Mesendoderm (in vitro differentiated cells): ENCODE measurements at places on chromosomes 6 and 20.

- no peak for DNase-seq
Observed at GRCh38 chr6:107246972-107247615, 131.8 kb upstream of the BEND3 start.

- no peak for DNase-seq
Observed at GRCh38 chr6:111916747-111917146, 43.5 kb upstream of the FYN start.

- no peak for DNase-seq
Observed at GRCh38 chr20:45503403-45503802, 12.0 kb downstream of the SPINT3 start.

GRCh38 chr6:104212977-104213668, 646.6 kb downstream of the HACE1 start:
- DNase-seq = no peak

DNA sequence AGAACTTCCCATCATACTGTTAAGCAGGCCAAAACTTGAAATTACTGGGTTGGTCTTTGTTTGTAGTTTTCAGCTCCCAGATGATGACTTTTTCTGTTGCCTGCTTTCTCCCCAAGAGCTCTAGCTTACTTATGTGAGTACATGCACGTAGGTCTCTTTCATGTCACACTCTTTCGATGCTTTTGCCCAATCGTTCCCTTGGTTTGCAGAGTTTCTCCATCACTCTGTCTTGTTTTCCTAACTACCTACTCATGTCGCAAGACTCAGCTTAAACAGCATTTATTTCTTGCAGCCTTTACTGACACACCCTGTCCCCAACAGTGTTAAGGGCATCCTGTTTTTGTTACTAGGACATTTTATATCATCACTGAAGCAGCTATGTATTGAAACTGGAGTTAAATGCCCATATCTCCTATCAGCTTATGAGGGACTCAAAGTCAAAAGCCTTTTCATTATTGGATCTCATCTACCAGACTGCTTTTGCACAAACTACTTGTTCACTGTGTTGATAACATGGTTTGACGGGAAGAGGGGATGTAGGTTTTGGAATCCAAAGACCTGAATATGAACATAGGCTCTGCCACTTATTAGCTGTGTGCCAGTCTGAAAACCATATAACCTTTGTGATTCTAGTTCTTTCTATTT, 2.9 kb downstream of the ARG1 start:
- no peak for DNase-seq

GRCh38 chr20:7984192-7984591, 35.4 kb downstream of the TMX4 start:
- DNase-seq = peak; percentile 60

- DNase-seq = no peak
Observed at GRCh38 chr20:19649041-19649440, 109.0 kb upstream of the RIN2 start.

GRCh38 chr6:68139130-68139529, 496.0 kb upstream of the ADGRB3 start:
- DNase-seq = peak; percentile 97

DNA sequence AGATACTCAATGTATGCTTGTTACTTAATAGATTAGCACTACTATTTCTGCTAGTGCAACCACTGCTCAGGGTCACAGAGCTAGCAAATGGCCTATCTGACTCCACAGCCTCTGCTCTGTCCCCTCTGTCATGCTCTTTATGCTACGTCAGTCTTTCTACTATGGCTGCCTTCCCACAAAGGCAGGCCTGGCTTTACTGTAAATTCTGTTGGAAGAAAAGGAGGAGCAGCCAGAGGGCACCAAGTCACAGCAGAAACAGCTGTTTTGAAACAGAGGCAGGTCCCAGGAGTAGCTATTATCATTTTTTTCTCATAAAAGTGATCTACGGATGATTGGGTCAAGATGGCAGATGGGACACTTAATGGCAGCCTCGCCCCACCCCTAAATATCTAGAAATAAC, 10.0 kb upstream of the ELMO2 start:
- no peak for DNase-seq

DNA sequence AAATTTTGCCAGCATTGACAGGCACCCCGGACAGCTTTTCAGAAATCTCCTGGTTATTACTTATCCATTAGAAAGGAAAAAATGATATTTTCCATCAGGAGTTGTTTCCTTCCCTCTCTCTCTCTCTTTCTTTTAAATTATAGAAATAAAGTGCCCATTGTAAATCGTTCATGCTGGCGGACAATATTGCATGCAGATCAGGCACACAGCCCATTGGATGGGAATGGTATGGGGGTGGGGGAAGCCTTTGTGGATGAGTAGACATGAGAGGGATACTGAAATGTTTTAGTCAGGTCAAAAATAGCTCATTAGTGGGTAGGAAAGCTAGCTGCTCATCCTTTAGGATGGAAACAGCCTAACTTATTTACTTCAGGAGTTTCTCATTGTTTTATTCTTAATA, 764.9 kb upstream of the MMS22L start:
- DNase-seq = no peak

DNA sequence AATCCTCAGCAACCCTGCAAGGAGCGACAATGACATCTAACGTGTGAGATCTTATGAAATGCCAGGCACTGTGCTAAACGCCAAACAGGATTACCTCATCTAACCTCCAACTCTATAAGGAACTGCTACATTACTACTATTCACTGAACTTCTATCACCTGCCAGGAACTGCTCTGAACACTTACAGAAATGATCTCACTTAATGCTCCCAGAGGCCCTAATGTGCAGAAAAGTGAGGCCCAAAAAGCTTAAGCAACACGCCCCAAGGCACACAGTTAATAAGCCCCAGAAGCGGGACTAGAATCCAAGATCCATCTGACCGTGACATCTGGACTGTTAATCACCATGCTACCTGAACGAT, 28.5 kb downstream of the TRAM2 start:
- DNase-seq = no peak

GRCh38 chr6:31403283-31404060, at the start of gene MICA:
TSS of gene MICA (plus strand) at chr6:31403595. CDS start at chr6:31403633, 38 bp downstream.
- peak; percentile 96 for DNase-seq

DNA sequence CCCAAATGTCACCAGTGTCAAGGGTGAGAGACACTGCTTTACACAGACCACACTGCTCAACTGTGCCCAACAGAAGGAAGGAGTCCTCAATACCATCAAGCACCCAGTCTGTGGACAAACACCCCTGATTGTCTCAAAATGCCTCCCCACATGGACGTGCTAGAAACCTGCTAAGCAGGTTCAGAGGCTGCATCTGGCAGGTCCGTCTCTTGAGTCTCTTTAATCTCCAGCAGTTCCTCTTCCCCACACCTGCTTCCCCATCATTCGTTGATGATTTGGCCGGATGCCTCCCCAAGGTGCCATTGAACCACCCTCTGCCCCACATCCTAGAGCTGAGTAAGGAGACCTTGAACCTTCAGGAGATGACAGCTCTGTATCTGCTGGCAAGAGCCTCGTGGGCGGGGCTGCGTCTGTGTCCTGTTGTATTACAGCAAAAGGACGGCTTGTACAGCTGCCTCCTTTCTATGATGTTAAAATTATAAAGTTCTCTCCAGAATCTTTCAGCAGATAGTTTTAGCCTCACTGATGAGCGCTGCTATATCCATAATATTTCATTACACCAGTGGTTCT, 179.2 kb downstream of the PREX1 start:
- no peak for DNase-seq

- no peak for DNase-seq
Observed at GRCh38 chr20:32463642-32464400, 105.7 kb downstream of the ASXL1 start.

DNA sequence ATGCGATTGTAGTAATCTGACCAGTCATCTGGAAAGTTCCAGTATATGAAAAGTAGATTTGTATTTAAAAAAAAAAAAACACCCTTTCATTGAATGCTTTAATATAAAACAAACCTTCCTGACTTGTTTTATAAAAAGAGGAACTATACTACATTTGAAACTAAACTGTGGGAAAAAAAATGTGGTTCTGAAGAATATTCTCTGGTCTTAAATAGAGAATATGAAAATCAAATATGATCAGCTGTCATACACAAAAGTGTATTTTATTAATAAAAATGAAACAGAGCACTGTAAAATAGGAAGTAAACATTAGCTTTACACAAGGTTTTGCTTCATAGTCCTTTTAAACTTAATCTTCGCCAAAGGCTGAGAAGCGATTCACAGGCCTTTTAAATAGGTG, 25.3 kb upstream of the CD83 start:
- no peak for DNase-seq

- peak; percentile 78 for DNase-seq
Observed at GRCh38 chr20:38628580-38629470, 27.2 kb downstream of the ARHGAP40 start.

DNA sequence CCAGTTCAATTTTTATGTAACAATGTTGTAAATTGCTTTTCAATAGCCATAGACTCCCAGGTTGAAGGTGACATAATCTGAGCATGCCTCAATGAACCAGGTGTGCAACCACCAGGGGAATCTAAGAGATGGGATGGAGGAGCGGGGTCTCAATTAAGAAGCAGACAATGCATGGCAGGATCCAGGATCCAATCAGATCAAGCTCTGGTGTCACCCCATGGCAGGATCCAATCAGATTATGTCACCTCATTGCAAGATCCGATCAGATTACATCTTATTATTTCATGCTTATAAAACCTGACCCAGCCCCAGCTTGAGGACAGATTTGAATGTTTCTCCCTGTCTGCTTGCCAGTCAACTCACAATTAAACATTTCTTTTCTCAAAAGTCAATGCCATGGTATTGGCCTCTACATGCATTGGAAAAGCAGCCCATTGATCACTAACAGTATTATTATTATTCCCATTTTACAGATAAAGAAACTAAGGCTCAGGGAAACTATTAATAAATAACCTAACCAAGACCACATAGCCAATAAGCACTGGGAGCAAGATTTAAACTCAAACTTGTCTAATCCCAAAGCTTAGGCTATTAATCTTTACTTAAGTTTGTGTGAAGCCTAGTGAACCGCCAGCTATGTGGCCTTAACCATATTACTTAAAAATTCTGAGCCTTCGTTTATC, 14.3 kb upstream of the SIRT5 start:
- DNase-seq = no peak
